ENCODE measurements at places on chromosomes 11 and 22.

- no peak for DNase-seq
These were observed 132.4 kb downstream of the TTC28 start for GRCh38 chr22:28547132-28547842.

GRCh38 chr22:36373258-36373579 is 14.5 kb downstream of the MYH9 start:
- no peak for DNase-seq

DNA sequence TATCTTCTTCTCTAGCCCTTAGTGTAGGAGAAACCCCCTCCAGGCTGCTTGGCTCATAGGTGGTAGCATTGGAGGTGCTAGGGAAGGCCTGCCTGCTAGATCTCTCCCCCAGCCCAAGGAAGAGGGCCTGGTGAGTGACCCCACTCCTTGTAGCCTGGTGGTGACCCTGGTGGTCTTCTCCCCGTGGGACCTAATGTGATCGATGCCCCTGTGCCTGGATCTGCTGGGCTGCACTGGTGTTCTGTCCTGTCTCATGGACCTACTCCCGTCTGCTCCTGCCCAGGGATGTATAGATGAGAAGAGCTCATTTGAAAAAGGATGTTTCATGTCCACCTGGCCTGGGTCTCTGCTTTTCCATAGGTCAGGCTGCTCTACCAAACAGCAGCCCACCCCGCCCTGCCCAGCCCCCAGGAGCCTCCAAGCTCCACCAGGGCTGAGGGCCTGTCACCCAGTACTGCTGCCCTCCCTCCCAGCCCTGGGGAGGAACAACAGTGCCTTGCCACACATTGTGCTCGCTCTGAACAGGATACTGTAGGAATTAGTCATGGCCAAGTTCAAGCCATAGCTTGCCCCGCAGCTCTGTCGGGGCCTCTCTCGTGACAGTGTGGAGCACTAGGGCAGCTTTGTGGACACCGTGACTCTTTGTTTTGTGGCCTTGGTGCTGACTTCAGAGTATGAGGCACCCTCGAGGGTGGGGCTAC is 19.7 kb downstream of the SLC37A2 start:
- DNase-seq = no peak

DNA sequence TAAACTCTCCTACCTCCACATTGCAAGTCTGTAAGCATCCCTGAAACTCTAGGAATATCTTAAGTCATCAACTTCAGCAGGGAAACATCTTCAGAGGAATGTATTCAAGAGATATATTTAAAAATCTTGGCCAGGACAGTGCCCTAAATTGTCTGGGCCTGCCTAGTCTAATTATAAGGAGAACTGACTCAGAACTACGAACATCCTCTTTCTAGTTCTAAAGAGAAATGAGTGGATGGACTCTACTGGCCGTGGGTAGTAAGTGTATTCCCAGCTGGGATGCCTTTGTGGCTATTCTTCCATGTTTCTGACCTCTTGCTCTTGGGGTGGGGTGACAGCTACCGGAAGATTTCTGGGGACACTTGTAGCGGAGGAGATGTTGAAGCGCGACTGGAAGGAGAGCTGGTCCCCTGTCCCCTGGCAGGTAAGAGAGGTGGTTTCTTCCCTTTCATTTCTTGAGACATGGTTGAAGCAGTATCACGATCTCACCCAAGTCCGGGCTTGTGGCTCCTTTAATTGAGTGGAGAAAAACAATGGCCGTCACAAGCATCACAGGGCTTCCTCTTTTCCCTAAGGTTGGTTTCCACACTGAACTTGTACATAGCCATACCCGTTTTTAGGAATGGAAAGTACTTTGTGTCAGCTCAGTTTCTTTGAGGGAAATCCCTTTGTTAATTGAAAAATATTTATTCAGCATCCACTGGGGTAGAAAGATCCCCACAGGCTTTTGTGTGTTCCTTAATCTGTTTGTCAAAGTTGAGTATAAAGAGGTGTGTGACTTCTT is 97.7 kb upstream of the SORL1-AS1 start:
- DNase-seq = no peak

GRCh38 chr11:44625759-44626523 is 60.5 kb downstream of the CD82 start:
- DNase-seq = no peak

DNA sequence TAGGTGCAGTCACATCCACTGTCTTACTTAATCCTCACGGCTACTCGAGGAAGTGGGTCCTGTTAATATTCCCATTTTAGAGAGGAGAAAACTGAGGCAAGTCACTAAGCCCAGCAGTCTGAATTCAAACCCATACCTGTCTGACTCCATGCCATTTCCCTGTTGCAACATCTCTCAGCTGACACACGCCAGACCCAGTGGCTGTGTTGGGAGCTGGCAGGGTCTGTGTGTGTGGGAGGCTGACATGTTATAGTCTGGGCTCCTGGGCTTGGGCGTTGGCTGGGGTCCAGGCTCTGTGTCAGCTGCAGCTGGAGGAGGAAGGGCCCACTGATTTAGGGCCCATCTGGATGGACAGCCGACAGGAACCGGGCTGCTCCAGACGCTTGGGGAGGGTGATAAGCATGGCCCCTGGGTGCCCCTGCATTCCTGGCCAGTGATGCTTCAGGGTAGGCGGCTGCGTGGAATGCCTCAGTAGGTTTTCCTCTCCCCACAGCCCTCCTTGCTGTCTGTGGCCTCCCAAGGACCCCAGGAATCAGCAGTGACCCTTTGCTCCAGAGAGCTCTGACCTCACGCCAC is 562.5 kb downstream of the MN1 start:
- no peak for DNase-seq

DNA sequence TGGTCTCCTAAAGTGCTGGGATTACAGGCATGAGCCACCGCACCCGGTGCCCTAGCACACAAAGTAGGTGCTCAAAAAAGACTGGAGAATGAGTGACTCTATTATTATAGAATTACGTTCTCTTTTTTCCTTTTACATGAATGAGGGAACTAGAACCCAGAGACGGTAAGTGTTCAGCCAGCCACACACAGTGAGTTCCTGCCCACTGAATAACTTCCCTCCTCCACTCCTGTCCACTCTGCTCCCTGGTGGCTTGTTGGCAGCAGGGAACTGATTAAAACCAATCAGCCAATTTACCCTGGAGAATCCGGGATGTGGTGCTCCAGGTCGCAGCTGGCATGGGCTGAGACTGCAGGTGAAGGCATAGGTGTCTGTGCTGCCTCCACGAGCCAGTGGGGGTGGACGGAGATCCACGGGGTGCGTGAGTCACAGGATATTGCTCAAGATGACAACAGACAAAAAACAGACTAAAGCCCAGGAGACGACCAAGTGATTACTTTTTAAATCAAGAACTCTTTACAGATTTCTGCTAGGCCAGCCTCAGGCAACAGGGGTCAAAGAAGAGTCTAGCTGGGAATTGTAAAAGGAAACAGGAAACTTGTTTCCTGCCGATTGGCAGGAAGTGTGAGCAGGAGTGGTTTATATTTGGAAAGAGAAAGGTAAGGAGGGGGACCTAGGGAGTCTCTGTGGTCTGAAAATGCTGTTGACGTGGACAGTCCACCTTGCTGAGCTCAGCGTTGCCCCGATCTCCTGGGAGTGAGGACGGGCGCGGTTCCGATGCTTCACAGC is 95.2 kb upstream of the TP53I11 start:
- no peak for DNase-seq

DNA sequence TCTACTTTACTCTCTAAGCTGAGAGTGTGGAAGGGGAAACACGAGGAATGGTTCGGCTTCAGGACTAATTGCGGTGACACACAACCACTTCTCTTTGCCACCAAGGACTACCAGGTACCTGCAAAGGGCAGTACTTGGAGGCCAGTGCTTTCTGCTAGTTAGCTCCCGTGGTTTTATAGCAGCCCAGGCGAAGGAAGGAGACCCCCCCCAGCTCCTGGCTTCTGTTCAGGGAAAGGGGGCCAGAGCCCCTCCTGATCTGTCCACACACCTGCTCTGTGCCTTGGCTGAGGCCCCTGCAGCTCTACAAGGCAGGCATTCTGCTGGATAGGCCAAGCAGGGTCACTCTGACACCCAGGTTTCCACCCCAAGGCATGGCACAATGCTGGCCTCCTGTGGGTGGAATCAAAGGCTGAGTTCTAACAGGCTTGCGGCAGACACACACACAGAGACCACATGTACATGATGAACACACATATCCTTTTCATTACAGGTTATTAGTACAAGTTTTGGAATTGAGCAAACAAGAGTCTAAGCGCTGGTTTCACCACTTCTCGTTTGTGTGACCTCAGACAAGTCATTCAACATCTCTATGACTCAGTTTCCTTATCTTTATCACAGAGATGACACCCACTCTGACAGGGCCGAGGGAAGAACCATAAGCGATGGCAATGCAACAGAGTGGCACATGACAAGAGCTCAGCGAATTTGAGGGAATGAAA is 7.5 kb downstream of the SERPIND1 start:
- DNase-seq = no peak

GRCh38 chr11:123251657-123252344 is 56.8 kb upstream of the CLMP start:
- no peak for DNase-seq

GRCh38 chr11:14676068-14676467 is 32.5 kb downstream of the PDE3B start:
- DNase-seq = no peak

DNA sequence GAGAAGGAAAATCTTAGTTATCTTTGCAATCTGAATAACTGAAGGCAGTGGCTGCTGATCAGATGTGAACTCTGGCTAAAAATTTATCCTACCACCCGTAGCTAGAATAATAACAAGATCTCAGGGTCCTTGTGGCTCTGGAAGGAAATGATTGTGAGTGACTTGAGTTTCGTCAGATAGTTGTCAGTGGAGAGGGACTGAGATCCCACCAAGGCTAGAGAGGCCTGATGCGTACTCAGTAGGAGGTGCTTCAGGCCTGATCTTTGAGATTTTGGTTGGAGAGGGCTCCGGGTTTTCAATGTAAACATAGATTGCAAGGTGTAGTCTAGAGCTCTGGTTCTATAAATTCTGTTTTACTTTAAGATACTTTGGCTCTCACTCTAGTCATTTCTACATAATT is 1.4 kb downstream of the MADD start:
- no peak for DNase-seq

DNA sequence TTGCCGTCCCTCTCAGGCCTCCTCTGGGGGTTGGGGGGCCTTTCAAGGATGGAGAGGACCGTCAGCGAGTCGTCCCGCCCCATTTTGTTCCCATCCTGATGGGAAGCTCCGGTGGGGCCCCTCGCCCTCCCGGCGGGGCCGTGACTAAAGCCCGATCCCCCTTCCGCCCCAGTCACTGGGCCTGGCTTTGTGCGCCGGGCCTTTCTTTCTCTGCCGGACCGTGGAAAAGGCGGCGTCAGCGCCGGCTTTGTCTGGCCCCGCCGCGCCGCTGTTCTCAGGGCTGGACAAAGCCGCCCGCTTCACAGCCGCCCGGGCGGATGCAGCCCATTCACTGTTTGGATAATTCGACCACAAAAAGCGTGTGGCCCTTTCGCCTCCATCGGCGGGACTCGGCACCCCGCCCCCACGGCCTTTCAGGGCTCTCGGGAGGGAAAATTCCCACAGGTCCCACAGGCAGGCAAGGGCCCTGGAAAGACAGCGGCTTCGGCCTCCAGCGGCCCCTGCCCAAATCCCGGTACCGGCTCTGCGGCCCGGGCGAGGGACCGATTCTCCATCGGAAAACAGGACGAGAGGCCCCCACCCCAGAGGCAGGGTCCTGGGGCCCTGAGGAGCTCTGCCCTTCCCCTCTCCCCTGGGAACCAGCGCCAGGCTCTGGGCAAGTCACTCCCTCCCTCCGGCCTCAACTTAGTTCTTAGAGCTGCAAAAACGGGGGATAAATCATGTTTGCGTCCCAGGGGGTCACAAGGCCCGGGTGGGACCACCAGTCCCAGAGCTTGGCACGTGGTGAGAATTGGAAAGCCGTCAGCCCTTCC is 87.2 kb downstream of the WNT7B start:
- DNase-seq = no peak

DNA sequence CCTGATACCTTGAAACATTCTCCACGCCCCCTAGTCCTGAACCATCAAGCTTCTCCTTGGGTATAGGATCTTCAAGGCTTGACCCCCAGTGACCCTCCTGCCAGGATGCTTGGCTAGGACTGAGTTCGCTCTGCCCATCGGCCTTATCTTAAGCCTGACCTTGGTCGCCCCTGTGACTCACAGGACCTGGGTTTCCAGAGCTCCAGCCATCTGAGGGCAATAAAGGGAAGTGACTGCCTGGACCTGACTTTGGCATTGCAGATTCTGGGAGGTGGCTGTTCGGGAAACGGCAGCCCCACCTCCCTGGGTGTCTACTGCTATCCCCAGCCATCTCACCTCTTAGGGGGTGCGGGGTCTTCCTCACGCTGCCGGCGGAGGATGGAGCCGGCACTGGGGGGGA is 15.4 kb downstream of the CARD10 start:
- no peak for DNase-seq

- DNase-seq = no peak
These were observed 91.2 kb downstream of the TEAD1 start for GRCh38 chr11:12765428-12765827.

- DNase-seq = no peak
These were observed 3.7 kb downstream of the CTTN start for GRCh38 chr11:70402016-70402415.

DNA sequence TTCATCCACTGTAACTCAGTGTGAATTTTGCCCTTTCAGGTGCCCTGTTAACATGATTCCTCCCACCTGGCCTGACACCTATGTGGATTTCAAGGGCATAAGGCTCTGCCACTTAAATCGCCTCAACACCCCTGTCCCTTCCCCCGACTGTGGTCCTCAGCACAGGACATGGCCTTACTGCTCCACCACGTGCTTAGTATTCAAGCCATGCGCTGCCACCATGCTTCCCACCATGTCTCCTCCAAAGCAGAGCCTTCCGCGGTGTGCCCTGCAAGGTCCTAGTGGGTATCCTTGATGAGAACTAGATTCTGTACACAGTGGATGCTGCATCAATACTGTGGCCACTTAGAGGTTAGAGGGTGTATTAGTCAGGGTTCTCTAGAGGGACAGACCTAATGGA is 51.9 kb downstream of the BUD13 start:
- no peak for DNase-seq

GRCh38 chr11:32420139-32420538 is 15.2 kb downstream of the WT1 start:
- no peak for DNase-seq

DNA sequence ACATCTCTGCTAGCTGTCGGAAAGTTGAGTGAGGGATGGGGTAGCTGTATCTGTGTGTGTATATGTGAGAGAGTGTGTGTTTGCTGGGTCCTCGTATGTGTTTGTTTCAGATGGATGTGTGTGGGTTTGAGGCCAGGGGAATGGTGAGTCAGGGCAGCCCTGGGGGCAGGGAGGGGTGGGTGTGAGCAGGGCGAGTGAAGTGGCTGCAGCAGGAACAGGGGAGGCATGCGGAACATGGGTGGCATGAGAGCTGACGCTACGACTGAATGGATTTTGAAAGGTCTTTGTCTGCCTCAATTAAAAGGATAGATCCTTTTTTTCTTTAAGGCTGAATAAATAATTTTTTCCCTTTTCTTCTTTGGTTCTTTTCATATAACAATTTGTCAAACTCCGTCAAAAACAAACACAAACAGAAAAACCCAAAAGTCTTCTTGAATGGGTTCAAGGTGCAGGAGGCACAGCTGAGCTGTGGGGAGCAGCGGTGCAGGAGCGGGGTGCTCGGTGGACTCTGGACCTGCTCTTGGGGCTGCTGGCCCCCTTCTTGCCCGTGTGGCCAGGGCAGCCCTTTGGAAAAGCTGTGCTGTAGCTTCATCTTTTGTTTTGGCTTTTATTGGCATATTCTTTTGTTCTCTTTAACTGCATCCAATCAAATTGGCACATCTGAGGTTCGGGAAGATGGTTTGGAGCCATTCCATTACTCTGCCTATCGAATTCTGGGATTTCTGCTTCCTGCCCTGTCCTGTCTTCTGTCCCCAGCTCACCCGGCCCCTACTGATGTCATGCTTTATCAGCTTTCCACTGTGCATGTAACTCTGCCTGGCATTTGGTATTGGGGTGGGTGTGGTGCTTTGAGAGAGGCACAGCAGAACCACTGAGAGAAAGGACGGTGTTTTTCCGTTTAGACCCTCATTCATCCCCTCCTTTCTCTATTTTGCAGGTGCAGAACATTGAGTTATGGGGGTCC is 80.1 kb downstream of the ADAMTS15 start:
- DNase-seq = no peak

Measured in stimulated activated CD8-positive, alpha-beta memory T cell treated with anti-CD3 and anti-CD28 coated beads, Interleukin-15, amount 100 ng/mL, for 1 hour (primary cell).